Kidney (tissue), 22 donors: ENCODE measurements at places on chromosomes 13 and 19.
A peak's percentile ranks its signal among the peaks of the same experiment; 100 is the strongest.

DNA sequence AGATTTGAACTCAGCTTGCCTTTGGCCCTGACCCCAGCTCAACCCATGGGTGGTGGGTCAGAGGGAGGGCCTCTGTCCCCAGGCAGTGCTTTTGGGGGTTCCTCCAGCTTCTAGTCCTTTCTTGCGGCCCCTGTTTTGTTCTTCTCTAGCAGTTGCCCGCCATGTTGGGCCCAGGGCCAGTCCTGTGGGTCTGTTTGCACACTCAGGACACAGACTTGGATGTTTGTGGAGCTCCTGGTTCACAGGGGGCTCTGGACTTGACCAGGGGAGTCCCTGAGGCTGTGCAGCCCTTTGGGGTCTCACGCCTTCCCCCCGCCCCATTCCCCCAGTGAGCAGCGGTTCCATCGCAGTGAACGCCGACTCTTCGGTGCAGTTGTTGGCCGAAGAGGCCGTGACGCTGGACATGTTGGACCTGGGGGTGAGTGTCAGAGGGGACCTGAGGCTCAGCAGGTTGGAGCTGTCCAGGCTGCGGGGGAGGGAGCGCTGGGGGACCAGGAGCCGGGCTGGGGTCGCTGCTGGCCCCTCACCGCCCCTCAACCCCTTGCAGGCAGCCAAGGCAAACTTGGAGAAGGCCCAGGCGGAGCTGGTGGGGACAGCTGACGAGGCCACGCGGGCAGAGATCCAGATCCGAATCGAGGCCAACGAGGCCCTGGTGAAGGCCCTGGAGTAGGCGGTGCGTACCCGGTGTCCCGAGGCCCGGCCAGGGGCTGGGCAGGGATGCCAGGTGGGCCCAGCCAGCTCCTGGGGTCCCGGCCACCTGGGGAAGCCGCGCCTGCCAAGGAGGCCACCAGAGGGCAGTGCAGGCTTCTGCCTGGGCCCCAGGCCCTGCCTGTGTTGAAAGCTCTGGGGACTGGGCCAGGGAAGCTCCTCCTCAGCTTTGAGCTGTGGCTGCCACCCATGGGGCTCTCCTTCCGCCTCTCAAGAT, 2.5 kb downstream of the ATP5F1D start:
- peak; percentile 88 for DNase-seq

DNA sequence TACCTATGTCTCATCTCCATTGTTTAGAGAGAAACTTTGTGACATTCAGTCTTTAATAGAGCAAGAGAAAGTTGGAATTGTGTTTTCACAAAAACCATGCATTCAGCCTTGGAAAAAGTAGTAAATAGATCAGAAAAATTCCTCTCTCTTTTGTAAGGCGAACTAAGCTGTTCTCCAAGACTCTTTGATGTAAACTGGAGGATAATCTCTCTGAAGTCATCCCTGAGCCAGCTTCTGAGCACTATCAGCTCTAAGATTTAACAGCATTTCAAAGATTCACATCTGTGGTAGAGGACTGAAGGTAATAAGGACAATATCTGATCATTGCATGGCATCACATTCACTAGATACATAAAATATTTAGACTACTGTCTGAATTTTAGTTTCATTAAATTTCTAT, 904.6 kb upstream of the ATXN8OS start:
- DNase-seq, result no peak

GRCh38 chr13:103303078-103303651, 236.9 kb upstream of the SLC10A2 start:
- DNase-seq, result no peak

GRCh38 chr13:102965802-102966201, 100.4 kb downstream of the SLC10A2 start:
- no peak for DNase-seq

DNA sequence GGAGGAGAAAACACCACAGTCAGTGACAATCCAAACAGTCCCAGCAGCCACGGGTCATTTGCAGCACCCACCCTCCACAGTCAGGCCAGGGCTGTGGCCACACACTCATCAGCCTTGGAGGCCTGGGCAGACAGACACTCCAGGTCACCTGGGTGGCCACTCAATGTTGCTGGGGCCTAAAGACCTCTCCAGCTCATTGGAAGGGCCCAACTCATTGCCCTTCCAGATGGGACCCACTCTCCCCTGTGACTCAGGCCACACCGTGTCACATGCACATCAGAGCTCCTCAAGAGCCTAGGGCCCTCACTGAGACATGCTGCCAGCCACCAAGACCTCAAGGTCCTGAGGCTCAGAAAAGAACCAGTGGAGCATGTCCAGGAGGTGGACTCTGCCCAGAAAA, 22.4 kb downstream of the TUBA3C start:
- DNase-seq, result no peak

DNA sequence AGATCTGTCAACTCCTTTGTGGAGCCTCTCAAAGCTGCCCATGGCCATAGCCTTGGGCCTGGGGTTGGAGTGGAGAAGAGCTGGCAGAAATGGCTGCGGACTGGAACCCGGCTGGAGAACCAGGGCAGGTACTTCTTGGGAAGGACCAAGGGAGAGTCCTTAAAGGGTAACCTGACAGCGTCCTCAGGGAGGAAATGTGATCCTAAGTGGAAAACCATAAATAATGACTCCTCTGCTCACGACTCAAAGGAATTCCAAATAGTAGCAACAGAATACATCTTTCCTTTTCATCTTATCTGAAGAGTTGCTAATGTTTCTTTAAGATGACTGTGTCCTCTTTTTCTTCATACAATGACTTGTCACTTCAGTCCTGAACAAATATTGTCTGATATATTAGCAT, 41.0 kb downstream of the RAP2A start:
- DNase-seq, result no peak

DNA sequence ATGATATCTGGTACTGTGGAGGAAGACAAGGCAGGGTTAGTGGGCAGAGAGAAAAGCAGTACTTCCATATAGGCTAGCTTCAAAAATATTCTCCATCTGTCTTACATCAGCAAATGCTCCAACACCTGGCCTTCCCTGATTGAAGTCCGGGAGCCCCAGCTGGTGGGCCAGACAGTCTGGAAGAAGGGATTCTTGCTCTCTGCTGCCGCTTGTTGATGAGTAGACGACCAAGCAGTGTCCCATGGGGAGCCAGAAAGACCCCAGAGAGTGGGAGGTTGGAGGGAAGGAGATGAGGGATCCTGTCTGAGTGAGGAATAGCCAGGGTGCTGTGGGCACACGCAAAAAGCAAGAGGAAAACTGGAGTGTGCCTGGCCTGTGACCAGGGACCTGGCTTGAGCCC, 95.1 kb downstream of the ATP8A2 start:
- DNase-seq, result no peak

DNA sequence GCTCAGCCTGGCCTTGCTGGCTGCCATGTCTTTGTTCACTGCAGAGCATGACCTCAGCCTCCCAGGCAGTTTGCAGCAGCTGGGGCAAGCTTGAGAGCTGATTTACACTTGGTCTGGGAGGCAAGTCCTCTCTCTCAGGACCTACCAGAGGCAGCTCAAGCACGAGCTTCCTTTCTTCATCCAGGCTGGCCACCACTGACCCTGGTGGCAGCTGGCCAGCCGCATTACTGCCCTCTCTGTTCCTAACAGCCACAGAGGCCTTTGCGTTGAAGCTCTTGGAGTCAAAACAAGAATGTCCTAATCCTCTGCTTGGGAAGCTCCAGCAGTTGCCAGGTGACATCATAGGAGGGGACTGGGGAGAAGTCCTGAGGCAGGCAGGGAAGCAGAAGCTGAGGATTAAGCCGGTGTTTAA, 85.7 kb downstream of the NUFIP1 start:
- peak; percentile 73 for DNase-seq

DNA sequence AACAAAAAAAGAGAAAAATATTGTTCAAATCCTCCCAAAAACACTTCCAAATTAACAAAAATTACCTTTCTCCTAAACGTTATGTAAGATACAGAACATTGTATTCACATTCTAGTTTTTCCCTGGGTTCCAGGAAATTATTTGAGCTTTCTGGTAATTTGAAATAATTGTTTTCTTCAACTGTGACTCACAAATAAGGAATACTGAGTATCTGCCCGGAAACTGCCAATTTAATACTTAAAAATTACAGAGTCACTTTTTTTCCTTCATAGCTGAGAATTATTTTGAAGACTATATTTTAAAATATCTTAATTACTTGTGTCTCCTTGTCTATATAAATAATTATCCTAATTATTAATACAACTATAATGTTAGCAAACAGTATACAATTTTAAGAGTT, 709.0 kb upstream of the ARGLU1 start:
- no peak for DNase-seq

GRCh38 chr19:22545751-22546150, 88.4 kb upstream of the ZNF492 start:
- DNase-seq, result peak; percentile 46

- DNase-seq, result no peak
Observed at GRCh38 chr19:54207676-54207982, 7.0 kb downstream of the RPS9 start.

DNA sequence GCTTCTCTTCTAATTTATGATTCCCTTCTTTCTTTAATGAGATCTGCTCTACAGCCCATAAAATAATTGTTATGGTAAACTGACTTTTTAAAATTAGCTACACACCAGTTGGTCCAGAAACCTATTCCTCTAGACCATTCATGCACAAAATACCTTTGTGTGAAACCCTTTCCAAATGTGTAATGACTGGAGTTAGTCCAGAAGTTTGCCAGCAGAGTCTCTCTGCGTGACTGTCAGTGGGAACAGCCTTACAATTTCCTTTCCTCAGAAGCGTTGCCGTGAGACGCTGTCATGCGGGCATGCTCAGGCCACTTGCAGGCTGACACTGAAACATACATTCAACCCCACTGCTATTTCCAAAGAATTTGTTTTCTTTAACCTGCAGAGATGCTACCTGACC, 965.2 kb downstream of the PCDH9 start:
- peak; percentile 84 for DNase-seq

DNA sequence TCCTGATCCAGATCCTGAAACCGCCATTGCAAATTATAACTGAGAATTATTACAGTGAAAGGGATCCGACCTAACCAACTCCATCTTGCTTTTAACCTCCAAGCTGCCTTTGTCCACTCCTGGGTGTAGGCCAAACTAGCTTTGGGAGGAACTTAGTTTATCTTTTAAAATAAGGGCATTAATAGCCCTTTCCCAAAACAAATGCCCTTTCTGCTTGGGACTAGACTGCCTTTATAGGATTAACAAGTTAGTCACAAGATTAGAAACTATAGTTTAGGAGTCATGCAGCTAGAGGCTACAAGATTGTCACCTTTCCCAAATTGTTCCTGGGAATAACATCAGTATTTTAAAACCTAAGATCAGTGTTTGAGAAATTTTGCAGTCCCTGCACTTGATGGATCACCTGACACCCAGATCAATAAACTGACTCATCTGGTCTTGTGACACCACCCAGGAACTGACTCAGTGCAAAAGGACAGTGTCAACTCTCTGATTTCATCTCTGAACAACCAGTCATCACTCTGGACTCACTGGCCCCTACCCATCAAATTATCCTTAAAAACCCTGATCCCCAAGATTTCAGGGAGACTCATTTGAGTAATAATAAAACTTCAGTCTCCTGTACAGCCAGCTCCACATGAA, 4.1 kb upstream of the ZNF841 start:
- DNase-seq, result no peak

DNA sequence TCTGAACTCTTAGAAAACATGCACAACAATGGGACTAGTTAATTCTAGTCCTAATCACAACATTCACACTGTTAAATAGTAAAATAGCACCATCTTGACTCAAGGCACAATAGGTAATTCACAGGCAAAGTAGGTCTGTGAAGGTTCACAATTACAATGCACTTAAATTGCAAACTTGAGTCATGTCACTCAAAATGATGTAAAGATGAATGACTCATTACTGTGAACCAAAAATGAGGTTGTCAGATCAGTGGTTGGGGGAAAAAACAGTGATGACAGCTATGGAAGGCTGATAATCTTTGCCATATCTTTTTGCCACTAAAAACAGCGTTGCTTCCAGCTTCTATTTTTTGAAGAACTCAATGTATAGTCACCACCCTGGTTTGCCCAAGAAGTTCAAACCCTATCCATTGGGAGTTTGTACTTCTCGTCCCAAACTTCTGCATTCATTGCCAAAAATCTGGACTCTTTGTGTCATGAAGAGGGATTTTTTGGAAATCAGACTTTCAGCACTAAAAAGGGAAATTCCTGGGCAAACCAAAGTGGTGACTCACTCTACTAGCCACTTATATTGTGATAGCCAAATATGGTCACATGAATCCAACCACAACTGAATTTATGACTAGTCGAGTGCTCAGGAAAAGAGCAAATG, 200.9 kb upstream of the TMTC4 start:
- DNase-seq, result no peak

GRCh38 chr19:58394821-58395219, 636 bp upstream of the RNF225 start:
- DNase-seq, result no peak
